NCI-H2227 treated with DMSO at 0.1 percent for 48 hours (cell line): ENCODE measurements at places on chromosomes 2 and 18.

DNA sequence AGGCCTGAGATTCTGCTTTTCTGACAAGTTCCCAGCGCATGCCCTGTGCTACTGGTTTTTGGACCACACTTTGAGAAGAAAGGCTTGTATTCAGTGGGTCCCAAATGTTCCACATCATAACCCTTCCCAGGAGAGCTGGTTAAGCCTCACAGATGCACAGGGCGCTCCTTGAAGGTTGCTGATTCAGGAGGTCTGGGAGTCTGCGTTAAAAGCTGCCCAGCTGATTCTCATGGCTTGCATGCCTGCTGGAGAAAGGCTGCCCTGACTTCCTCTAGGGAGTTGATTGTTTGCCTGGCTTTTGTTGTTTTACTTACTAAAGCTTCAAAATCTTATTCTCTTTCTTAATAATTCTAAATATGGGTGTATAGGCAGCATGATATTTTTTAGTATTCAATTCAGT lies 20.7 kb downstream of the CRYGD start:
- DNase-seq: no peak

- DNase-seq: no peak
Measured at GRCh38 chr2:17958466-17959092, 80.1 kb downstream of the KCNS3 start.

DNA sequence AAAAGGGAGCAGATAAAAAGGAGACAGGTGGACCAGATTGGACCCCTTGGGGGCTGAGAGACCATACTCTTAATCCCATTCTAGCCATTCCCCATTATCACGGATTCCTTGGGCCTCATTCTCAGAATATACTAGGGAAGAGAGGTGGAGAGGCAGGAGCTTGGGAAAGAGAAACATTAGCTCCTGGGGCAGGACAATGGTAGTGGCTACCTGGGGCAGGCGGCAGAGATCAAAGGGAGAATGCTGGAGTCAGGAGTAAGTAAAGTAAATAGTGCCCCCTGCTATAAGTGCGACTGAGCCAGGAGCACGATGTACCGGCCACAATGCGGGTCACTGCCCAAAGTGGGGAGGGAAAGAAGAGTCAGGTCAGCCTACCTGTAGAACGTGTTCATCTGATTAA lies 20.4 kb upstream of the IHH start:
- DNase-seq: no peak

DNA sequence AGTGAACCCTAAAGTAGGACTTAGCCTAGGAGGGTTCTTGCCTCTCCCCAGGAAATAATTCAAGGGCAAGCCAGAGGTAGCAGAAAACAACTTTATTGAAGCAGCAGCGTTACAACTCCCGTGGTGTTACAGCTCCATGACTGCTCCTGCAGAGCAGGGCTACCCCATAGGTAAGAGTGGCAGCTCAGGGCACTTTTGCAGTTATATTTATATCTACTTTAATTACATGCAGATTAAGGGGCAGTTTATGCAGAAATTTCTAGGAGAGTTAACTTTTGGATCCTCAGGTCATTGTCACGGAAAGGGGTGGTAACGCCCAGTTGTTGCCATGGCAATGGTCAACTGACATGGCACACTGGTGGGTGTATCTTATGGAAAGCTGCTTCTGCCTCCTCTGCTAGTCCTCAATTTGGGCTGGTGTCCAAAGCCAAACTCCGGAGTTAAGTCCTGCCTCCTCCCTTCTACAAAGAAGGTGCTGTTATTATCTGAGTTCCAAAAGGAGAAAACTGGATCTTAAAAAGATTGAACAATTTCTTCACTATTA lies 1413.0 kb downstream of the DSC3 start:
- no peak for DNase-seq

DNA sequence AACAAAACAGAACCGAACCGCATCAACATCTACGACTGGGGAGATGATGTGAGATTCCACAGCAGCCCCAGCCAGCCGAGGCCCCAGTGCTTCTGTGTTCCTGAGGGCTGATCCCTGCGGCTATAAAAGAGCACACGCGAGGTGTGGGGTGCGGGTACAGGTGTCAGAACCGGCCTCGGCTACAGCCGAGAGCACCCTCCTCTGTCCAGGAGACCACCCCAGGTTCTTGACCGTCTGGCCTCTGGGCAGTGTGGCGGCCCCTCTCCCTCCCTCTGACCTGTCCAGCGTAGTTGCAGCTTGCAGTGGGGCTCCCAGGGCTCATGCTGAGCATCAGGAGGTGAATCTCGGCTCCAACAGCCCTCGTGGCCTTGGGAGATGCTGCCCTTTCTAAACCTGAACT lies 23.7 kb downstream of the RTP5 start:
- DNase-seq: no peak

- DNase-seq: peak; percentile 20
Measured at GRCh38 chr18:68147728-68148127, 567.2 kb downstream of the TMX3 start.

GRCh38 chr2:235551965-235552364 lies 58.1 kb downstream of the AGAP1 start:
- peak; percentile 15 for DNase-seq

GRCh38 chr2:64792995-64793639 lies 139.4 kb upstream of the SERTAD2 start:
- no peak for DNase-seq

GRCh38 chr2:212549941-212550340 lies 11.3 kb upstream of the ERBB4 start:
- no peak for DNase-seq

- no peak for DNase-seq
Measured at GRCh38 chr18:48806551-48807261, 144.1 kb downstream of the SMAD7 start.

DNA sequence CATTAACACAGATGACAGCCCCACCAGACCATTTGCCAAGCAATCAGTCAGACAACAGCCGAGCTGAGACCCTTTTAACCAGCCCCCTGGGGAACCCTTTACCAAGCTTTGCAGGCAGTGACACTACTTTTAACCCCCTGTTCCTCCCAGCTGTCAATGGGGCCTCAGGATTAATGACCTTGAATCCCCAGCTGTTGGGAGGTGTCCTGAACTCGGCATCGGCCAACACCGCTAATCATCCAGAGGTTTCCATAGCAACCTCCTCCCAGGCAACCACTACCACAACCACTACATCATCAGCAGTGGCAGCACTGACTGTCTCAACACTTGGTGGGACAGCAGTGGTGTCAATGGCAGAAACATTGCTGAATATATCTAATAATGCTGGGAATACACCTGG lies 160.9 kb upstream of the EPC2 start:
- peak; percentile 77 for DNase-seq

DNA sequence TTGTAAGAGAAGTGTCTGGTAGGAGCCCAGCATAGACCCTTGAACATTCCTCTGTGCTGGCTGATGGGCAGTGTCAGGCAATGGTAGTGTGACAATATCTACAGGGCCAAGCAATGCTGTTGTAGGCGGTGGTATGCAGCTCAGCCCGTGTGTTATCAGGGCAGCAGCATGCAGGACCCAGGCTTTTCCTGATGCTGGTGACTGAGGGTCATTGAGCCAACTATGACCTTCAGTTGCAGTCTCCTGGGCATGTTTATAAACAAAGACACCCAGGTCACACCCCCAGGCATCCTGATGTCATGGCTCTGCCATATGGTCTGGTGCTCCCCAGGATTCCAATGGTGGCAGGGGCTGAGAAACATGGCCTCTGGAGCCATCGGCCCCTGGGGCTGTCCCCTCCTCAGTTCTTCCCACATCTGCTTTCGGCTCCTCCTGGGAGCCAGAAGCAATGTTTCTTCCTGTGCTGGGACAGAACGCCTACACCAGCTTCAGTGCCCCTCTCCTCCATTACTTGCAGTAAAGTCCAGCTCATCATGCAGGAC lies 518.0 kb upstream of the HS6ST1 start:
- no peak for DNase-seq

GRCh38 chr18:59691996-59692395 lies 5.2 kb downstream of the CCBE1 start:
- no peak for DNase-seq

DNA sequence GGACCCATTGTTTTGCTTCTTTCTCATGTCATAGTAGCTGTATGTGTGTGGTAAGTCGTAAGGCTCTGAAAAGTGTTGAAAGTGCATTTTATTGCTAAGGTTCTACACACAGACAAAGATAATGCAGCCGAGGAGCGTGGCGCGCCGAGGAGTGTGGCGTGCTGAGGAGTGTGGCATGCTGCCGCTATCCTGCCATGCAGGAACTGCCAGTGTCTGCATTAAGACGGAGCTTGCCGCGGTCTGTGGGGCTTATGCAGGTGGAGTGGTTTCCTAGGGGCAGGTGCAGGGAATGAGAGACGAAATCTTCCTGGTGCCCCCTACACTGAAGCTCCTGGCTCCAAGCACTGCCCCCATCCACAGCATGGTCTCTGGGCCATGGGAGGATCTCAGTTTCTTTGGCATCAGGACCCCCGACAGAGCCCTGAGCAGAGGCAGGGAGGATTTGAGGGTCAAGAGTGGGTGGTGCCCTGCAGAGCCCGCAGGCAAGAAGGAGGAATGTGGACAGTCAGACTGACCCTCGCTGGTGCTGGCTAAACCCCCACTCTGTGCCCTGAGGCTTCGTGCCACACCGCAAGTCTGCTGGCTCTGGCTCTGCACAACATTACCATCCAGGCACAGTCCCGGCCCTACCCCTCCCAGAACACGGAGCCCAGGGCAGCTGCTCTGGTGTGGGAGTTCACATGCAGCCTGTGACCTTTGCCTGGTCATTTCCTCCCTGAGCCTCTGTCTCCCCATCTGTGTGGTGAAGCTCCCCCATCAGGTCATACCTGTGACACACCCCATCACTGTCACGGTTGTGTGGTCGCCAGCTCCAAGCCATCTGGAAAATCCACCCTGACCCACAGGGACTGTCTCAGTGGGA lies 3.2 kb downstream of the SNED1 start:
- no peak for DNase-seq

GRCh38 chr2:85421260-85422071 lies 3.0 kb downstream of the SH2D6 start:
- peak; percentile 37 for DNase-seq

GRCh38 chr2:73532381-73532780 lies 109.8 kb downstream of the NAT8 start:
- no peak for DNase-seq

GRCh38 chr2:159419403-159419802 lies 132.9 kb upstream of the WDSUB1 start:
- DNase-seq: no peak

DNA sequence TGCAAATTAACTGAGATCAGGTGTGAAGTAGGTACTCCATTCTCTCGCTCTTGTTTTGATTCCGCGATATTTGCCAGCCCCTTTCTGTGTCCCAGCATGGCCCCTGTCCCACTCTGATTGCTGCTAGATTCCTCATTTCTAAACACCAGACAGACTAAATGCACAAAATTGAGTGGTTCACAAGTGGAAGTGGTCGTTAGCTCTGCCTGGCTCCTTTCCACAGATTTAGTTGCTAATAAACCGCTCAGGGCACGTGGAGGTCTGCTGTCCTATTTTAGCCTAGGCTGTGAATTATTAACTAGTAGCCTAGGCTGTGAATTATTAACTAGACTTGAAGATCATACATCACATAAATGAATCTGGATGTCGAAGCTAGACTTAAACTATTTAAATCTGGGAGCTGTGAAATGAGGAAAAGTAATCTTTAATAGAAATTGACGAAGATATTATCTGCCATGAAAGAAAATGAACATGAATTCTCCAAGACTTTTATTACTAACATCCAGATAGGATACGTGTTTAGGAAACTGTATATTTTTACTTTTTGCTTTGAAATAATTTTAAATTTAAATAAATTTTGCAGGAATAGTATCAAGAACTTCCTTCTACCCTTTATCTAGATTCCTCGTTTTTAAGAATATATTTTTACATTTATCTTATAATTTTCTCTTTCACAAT lies 3.7 kb downstream of the IL1RL2 start:
- no peak for DNase-seq

DNA sequence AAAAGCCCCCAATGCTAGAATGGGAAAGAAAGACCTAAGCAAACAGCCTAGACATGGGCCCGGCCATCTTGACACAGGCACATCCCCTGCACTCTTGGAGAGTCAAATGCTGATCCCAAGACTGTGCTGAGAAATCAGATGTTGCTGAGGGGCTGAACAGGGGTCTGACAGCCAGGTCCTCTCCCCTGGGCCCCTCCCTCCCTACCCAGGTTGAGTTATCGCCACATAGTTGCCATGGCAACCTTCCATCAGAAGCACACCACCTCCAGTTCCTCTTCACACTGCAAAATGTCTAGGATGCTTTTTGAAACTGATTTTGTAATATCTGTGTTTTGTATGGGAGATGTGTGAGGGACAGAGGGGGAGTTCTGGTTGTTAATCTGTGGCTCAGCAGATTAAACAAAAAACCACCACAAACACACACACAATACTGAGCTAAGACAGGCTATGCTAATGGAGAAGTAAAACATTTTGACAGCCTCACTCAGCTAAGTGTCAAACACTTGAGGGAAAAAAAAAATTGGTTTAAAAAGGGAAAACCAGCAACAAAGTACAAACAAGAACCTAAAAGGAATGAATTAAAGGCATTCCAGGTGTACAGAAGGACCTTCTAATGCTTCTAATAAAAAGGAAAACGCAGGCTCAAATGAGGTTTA lies 88.2 kb downstream of the TMEM163 start:
- no peak for DNase-seq

- no peak for DNase-seq
Measured at GRCh38 chr18:12246849-12247808, 7.0 kb upstream of the CIDEA start.

- no peak for DNase-seq
Measured at GRCh38 chr2:21794611-21795010, 670.8 kb downstream of the TDRD15 start.

DNA sequence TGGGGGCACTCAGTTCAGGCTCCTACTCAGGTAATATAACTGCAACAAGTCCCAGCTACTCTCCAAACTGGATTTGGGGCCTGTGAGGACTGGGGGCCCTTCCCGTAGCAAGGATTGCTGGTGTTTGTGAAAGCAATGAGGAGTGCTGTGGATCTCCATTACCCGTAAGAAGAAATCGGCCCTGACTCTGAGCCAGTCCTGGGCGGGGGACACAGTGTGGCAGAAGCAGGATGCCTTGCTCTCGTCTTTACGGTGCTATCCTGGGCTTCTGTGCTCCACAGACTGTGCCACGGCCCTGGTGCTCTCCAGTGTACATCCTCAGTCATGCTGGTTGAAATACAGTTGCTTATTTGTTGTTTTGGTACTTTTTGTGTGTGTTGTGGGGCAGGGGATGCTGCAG lies 172.9 kb downstream of the NDUFA10 start:
- DNase-seq: no peak

- peak; percentile 84 for DNase-seq
Measured at GRCh38 chr2:154375579-154375931, 322.9 kb upstream of the KCNJ3 start.
